COR-L47 (cell line): ENCODE measurements at places on chromosomes 1 and 21.

- no peak for DNase-seq
Measured at GRCh38 chr1:238153253-238153652, 262.5 kb upstream of the ZP4 start.

DNA sequence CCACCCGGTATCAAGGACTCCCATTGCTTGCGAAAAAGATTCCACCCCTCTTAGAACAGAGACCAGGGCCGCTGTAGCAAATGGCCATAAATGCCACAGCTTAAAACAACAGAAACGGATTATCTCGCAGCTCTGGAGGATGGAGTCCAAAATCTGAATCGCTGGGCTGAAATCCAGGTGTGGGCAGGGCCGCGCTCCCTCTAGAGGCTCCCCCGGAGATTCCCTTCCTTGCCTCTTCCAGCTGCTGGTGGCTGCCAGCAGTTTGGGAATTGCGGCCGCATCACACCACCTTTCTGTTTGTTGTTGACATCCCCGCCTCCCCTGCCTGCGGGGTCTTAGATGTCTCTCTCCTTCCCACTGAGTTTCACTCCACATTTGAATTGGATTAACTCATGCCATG lies 15.6 kb downstream of the PDE9A start:
- no peak for DNase-seq

GRCh38 chr1:2240270-2241156 lies 12.4 kb downstream of the SKI start:
- no peak for DNase-seq

DNA sequence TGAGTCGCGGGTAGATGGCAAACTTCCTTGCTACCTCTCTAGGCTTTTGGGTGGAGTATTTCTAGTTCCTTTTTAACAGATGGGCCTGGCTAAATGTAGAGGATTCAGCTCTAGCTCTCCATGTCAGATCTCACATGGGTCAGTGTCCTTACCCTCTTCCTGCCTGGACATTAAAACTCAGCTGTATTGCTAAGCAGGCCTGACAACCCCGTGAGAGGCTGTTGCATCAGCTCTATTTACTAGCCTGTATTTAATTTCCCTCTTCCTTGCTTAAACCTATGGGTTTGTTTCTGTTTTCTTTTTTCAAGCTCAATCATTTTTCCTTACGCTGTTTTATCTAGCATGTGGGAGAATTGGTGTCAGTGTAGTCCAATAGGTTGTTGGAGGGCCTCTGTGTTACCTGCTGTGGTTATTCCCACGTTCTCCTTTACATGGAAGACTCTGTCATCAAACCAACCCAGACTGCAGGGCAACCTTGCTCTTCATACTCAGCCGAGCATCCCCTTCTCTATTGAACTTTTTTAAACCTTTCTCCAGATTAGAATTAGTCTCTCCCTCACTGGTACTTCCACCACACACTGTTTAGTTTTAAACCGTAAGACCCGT lies 79.5 kb upstream of the BACH1 start:
- DNase-seq: no peak

DNA sequence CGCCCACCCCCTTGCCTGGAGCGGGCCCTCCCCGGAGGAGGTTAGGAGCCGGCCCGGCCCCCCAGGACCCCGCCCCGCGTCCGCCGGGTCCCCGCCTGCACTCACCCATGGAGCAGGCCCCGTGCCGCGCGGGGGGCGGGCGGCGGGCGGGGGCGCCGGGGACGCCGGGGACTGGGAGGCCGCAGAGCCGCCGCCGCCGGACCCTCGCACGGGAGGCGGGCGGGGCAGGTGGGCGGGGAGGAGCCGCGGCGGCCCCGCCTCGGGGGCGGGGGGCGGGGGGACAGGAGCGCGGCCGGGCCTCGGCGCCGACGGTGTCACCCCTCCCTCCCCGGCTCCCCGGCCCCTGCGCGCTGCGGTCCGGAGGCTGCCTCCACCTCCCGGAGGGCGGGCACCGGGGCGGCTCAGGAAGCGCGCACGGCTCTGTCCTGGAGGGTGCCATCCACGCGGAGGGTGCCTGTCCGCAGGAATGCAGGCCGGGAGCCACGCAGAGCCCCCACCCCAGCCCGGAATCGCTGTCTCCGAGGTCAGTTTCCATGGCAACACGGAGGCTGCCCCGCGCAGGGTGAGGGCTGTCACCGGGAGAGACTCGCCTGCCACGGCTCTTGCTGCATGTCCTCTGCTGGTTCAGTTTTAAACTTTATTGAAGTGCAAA lies 5.9 kb upstream of the PLEKHG5 start:
- peak; percentile 45 for DNase-seq

DNA sequence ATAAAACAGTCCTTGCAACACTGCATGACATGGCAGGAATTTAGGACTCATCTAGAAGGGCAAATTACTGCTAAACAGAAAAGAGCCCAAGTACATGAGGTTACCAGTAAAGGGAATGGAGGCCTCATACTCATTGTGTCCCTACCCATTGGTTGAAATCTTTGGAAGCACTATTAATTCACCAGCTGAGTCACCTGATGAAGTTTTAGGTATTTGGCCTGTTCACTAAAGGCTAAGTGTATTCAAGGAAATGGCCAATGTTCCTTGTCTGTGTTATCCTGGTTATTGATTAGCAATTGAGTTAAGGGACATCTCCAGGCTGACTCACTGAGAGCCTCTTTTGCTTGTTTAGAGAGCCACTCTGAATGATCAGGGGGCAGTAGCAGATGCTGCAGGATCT lies 188.4 kb downstream of the ZZZ3 start:
- no peak for DNase-seq

DNA sequence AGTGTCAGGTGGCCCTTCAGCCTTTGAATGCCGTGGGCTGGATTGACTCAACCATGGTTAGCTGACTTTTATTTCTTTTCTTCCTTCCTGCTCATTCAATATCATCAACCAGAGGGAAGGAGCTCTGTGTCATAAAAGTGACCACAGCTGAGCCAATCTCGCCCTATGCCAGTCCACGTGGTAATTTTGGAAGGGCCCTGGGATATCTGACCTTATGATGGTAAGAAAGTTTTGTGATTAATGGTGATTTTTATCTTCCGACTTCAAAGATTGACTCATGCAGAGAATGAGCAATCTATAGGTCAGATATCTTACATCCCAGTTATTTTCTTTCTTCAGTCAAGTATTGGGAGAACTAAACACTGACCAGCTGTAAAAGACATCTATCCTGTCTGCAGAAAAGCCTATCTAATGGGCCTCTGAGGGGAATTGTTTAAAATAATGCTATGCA lies 170.3 kb downstream of the ZC3H11B start:
- no peak for DNase-seq

- DNase-seq: no peak
Measured at GRCh38 chr1:196438329-196438728, 169.9 kb downstream of the KCNT2 start.

DNA sequence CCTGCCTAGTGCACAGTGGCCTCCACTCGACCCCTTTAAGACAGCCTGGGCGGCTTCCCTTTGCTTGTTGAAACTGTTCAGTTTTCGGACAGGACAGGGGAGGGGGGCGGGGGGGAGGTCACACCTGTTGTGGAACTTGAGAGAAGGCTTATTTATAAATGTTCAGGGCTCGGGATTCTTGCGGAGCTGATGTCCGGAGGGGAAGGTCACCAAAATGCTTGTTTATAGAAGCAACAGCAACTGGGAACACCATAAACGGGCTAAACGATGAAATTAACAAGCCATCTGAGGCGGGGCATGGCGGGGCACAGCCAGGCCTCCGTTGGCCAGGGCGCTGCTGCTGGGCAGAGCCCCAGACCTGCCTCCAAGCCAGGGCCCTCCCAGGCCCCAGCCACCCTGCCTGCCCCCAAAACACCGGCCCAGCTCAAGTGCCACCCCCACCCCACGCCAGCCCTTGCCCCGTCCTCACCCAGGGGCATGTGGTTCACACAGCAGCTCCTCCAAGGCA lies 59.8 kb upstream of the CASZ1 start:
- DNase-seq: no peak

- DNase-seq: no peak
Measured at GRCh38 chr1:156816561-156817328, at the start of gene SH2D2A. Gene SH2D2A (minus strand): TSS chr1:156816848. CDS start chr1:156816708, 140 bp downstream.

GRCh38 chr1:76336931-76337371 lies 262.4 kb downstream of the ST6GALNAC3 start:
- DNase-seq: peak; percentile 90
